HL-60 (cell line): ENCODE measurements at places on chromosomes 16 and 17.

GRCh38 chr16:84813141-84813934 is 6.4 kb upstream of the CRISPLD2 start:
- DNase-seq = no peak

GRCh38 chr16:88316151-88316550 is 66.6 kb upstream of the ZNF469 start:
- DNase-seq = no peak

DNA sequence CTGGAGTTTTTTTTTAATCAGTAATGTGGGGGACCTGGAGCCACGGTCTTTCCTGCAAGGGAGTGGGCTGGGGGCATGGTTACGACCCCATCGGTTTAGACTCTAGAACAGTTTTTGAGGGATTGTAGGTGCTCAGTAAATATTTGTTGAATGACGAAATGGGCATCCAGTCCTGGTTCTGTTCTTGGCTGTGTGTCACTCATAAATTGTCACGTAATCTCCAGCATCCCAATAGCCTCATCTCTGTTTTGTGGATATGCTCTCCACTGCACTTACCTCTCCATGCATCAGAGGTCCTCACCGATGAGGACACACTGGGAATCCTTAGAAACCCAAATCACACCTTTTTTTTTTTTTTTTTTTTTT is 497 bp upstream of the SLC38A7 start:
- DNase-seq = no peak

DNA sequence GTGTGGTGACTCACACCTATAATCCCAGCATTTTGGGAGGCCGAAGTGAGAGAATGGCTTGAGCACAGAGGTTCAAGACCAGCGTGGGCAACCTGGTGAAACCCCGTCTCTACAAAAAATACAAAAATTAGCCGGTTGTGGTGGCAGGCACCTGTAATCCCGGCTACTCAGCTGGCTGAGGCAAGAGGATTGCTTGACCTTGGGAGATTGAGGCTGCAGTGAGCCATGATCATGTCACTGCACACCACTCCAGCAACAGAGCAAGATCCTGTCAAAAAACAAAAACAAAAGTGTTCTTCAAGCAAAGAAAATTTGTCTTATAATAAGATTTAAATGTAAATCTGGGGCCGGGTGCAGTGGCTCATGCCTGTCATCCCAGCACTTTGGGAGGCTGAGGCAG is 51.5 kb downstream of the PAFAH1B1 start:
- no peak for DNase-seq

DNA sequence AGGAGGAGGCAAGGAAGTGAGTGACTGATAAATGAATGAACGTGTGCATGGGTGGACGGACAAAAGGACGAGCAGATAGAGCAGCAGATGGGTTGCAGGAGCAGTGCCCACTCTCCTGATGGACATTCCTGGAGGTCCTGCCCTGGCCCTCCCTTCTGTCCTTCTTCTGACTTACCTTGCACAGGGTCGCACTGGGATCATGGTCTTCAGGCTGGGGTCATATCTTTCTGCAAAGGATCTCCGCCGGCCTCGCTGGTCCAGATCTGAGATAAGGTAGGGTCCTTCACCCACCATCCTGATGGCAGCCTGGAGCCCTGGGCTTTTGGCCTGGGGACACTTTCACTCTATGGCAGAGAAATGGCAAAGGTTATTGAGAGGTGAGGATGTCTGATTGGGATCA is 9.7 kb downstream of the ABCC12 start:
- DNase-seq = no peak

GRCh38 chr16:19929062-19929511 is 44.4 kb upstream of the GPRC5B start:
- DNase-seq = no peak

GRCh38 chr17:7215136-7215638 is 4.4 kb downstream of the DLG4 start:
- no peak for DNase-seq

DNA sequence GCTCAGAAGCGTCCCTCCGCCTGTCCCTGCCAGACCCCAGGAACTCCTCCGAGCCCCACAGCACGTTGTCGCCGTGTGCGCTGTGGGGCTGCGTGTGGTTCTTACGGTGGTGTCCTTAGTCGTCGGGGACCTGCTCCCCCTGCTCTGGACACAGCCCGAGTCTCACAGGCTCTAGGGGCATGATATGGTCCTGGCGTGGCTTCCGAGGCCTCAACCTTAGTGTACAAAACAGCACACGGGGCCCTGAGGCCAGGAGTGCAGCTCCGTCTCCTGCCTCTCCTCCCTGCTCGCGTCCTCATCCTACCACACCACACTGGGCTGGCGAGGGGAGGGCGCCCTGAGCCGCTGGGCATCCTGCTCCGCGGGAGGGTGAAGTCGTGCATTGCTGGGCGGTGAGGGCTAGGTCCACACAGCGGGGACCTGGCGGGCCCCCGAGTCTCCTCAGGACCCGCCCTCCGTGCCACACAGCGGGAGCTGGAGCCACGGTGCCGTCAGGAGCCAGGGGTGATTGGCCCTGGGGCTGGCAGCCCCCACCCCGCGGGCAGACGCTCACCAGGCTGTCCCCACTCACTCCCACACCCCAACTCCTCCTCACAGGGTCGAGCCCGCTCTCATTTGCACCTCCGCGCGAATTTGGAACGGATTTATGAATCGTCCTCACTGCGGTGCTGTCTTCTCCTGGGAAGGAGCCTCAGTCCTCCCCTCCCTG is 1.2 kb upstream of the MAFG start:
- DNase-seq = no peak

GRCh38 chr17:11880714-11881113 is 116.6 kb downstream of the ZNF18 start:
- no peak for DNase-seq

- no peak for DNase-seq
These were observed 17.0 kb upstream of the ABCA10 start for GRCh38 chr17:69245617-69246016.

DNA sequence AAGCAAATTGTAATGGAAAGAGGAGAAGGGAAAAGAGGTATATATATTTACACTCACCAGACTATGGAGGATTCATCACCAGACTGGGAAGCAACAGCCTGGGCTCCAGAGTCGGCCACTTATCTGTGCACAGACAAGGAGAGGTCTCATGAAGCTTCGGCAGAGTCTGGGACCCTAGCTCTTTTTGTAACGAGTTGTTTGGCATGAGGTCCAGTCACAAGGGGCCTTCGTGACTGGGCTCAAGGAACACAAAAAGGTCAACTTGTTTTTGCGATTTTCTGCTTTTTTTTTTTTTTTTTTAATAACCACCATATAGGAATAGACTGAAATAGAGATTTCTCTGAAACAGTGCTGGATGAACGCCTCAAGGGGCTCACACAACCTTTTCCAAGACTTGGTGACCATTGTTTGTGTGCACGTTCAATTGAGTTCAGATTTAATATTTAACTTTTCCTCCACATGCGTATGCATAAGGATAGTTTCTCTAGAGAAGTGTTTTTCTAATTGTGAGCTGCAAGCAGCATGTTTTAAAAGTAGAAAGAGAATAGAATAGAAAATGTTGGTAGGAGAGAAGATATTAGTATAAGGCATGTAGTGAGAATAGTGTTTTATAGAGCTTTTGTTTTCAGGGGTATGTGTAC is 25.8 kb downstream of the BPTF start:
- DNase-seq = no peak

DNA sequence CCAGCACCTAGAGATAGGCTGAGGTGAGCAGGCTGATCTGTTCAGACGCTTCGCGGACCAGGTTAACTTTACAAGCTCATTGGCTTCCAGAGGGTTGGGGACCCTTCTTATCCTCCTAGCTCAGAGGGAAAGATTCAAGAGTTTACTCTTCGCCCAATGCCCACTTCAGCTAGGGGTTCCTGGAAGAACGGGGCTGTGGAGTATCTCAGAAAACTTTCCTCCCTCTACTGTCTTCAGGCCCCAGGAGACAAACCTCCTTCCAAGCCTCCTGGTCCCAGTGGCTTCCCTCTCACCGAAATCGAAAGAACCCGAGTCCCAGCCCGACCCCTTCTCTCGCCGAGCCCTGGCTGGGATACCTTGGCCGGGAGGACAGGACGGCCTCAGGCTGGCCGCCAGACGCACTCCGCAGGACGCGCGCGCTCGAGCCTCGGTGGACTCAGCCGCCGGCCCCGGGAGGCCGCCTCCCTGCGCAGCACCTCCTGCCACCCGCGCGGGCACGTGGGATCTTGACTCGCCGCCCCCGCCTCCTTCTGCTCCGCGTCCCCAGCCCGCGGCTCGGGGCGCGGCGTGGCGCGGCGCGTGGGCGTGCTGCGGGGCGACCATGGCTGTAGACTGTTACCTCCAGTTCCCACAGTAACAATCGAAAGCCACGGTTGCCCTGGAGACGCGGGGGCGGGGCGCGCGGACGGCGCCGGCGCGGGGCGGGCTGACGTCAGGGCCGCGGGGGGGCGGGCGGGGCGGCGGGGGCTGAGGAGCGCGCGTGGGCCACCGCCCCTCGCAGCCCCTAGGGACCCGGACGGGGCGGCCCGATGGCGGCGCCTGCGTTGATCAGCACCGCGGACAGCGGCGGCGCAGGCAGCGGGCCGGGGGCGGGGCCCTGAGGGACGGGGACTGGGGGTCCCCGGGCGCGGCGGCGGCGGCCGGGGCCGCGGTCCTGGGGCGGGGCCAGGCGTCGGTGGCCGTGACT is 5.3 kb upstream of the HIC1 start:
- DNase-seq = peak; percentile 42

GRCh38 chr17:82019690-82020571 is 2.7 kb downstream of the CENPX start:
- peak; percentile 52 for DNase-seq

DNA sequence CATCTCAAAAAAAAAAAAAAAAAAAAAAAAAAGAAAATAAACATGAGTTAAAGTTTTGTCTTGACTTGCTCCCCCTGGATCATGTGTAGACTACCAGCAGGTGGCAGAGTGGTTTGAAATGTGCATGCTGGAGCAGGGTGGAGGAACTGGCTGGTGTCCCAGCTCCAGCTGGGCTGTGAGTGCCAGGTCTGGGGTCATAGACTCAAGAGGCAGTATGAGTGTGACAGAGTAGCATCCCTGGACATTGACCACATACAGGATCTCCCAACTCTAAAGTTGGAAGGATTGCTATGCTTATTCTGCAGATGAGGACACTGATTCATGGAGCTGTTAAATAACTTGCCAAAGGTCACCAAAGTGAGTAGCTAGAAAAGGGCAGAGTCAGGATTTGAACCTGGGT is 198.0 kb upstream of the MPHOSPH6 start:
- DNase-seq = no peak

GRCh38 chr17:82750241-82750908 is 1.5 kb upstream of the TBCD start:
- no peak for DNase-seq

GRCh38 chr16:69443927-69444631 is 19.7 kb downstream of the CYB5B start:
- DNase-seq = no peak

DNA sequence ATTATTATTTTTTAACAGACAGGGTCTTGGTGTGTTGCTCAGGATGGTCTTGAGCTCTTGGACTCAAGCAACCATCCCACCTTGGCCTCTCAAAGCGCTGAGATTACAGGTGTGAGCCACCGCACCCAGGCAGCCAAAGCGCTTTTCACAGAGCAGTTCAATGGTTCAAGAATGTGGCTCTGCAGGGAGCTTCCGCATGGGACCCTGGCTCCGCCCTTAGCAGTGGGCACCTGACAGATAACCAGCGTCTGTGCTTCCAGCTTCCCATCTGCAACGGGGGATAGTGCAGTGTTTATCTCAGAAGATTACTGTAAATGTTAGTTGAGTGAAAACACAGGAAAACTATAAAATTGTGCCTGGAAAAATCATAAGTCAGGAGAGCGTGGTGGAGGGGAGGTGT is 99.4 kb downstream of the KCNJ12 start:
- no peak for DNase-seq

- DNase-seq = no peak
These were observed 1.6 kb downstream of the SPIRE2 start for GRCh38 chr16:89829630-89830437.

DNA sequence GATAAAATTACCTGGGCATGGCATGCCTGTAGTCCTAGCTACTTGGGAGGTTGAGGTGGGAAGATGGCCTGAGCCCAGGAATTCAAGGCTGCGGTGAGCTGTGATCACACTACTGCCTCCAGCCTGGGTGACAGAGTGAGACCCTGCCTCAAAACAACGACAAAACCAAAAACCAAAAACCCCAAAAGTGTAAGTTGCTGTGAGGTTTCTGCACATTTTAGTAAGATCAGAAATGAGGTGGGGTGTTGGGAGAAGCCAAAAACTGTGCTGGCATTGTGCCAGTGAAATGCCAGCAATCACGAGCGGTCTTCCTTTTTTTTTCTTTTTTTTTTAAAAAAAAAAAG is 114.6 kb downstream of the PITPNC1 start:
- DNase-seq = no peak

- DNase-seq = no peak
These were observed 1.1 kb downstream of the CBX1 start for GRCh38 chr17:48100160-48100559.

- no peak for DNase-seq
These were observed 2.7 kb downstream of the HOXB2 start for GRCh38 chr17:48542114-48542656.

GRCh38 chr17:33164169-33164881 is 128.8 kb downstream of the ASIC2 start:
- DNase-seq = no peak

- peak; percentile 33 for DNase-seq
These were observed 114.0 kb upstream of the GOT2 start for GRCh38 chr16:58847902-58848661.

- DNase-seq = no peak
These were observed 22.9 kb downstream of the C1QTNF1 start for GRCh38 chr17:79046916-79047280.

GRCh38 chr17:33113276-33113990 is 121.8 kb downstream of the SPACA3 start:
- no peak for DNase-seq

- DNase-seq = no peak
These were observed 2.7 kb downstream of the SOCS1 start for GRCh38 chr16:11253009-11253994.

- DNase-seq = no peak
These were observed 13.3 kb downstream of the TSPOAP1 start for GRCh38 chr17:58315281-58315711.

GRCh38 chr17:62572888-62573401 is 54.5 kb upstream of the MRC2 start:
- DNase-seq = no peak

DNA sequence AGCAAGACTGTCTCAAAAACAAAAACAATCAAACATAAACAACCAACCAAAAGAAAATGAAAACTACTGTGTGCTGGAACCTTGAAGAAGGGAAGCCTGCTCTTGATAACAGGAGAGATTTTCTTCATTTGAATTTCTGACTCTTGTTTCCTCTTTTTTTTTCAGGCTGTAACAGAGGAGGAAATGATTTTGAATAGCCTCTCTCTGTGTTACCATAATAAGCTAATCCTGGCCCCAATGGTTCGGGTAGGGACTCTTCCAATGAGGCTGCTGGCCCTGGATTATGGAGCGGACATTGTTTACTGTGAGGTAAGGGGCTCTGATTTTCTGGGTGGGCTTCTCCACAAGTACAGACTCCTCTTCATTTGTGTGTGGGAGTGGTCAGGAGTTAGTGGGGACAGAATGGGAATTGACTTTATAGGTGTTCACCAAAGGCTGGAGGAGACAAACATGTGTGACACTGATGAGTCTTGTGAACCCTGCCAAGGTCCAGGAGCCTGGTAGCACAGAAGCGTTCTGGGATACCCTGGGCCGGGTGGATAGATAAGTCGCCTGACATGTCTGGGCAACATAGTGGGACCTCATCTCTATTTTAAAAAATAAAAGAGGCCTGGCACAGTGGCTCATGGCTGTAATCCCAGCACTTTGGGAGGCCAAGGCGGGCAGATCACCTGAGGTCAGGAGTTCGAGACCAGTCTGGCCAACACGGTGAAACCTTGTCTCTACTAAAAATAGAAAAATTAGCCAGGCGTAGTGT is 14.9 kb downstream of the DUS2 start:
- DNase-seq = no peak
